ENCODE measurements at places on chromosomes 2 and 18.

- DNase-seq: no peak
Measured at GRCh38 chr2:70928366-70928765, 7.3 kb upstream of the ATP6V1B1 start.

- DNase-seq: peak; percentile 40
Measured at GRCh38 chr2:171810422-171811244, 83.4 kb downstream of the SLC25A12 start.

- no peak for DNase-seq
Measured at GRCh38 chr2:111685342-111685741, 198.7 kb downstream of the ANAPC1 start.

DNA sequence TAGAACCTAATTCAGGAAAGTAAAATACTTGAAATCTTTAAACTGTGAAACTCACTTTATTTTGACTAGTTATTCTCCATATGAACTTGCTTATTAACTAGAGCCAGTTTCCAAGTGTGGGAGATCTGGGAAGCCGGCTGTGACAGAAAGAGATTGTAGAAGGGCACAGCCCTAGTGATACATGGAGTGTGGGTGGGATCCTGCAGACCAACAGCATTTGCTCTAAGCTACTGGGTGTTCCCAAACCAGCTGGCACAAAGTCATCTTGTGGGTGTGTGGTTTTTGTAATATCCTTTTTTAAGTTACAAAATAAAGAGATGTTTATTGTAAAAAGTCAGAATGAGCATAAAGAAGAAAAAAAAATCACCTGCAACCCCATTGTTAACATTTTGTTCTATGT, 3.4 kb downstream of the DUSP19 start:
- DNase-seq: no peak

- DNase-seq: no peak
Measured at GRCh38 chr18:57843386-57843785, 40.3 kb upstream of the ATP8B1 start.

DNA sequence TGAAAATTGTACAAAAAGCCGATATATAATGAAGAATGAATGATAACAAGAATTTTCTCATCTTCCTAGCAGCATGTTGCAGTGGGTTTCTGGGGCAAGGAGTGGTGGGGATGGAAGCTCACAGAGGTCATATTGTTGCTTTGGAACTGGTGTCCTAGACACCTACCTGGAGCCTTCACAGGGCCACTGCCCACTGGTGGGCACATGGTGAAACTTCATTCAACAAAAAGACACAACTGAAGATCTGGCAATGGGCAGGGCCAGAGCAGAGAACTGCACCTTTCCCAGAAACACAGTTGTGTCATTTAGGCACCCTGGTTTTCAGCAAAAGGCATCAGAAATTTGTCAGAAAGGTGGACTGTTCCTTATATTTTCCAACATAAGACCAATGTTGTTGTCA, 115.3 kb downstream of the FHOD3 start:
- peak; percentile 27 for DNase-seq

- DNase-seq: no peak
Measured at GRCh38 chr2:179106342-179106675, 56.4 kb upstream of the CCDC141 start.

- DNase-seq: peak; percentile 57
Measured at GRCh38 chr2:234579231-234579962, 82.5 kb upstream of the ARL4C start.

DNA sequence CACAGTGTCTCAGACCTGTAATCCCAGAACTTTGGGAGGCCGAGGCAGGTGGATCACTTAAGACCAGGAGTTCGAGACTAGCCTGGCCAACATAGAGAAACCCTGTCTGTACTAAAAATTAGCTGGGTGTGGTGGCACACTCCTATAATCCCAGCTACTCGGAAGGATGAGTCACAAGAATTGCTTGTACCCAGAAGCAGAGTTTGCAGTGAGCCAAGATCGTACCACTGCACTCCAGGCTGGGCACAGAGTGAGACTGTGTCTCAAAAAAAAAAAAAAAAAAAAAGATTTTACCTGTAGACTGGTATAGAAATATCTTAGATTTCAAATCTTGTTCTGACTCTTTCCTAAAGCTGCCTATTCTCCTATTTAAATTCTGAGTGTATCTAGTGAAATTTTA, 7.2 kb upstream of the KLHL29 start:
- DNase-seq: no peak

GRCh38 chr2:128605931-128606330, 287.3 kb upstream of the HS6ST1 start:
- no peak for DNase-seq

DNA sequence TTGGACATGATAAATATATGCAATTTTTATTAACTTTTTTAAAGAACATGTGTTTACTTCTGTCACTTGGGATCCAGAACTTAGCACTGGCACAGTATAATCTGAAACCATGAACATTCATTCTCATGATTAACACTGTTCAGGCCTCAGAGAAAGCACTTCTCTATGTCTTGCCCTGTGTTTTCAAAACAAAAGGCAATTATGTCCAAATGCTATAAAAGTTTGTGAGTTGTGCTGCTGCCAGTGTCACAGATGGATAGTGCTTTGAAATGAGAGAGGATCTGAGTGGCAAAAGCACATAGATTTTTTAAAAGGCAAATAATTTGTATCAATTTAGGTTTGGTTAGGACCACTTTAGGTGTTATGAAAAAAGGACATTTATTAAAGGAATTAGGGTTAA, 470.5 kb upstream of the FAM98A start:
- no peak for DNase-seq

DNA sequence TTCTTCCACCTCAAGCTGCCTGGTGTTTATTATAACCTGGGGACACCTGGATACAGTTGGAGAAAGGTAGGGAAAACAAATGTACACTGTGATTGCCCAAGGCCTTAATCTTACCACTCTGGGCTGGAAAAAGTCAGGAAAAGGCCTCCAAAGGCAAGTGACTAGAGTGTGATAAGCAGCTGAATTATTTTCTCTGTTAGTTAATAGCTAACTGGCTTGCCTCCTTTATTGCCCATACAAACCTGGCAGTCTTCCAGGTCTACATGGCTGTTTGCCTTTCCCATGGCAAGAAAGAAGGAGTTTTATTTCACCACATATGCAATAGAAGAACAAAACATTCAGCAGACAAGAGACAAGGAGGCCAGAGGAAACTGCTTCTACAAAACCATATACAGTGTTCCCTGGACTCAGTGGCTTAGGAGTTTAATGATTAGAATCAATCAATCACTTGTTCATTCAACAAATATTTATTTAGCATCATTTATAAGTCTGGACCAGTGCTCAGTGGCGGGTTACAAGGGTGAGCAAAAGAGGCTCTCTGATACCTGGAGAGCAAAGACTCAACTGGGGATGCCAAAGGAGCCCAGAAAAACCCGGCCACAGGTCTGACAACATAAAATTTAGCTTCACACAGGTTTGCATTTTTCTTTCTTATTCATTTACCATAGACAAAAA, 27.5 kb upstream of the SUCLG1 start:
- peak; percentile 41 for DNase-seq

GRCh38 chr2:129190494-129190893, 789.0 kb upstream of the RAB6C start:
- DNase-seq: no peak

DNA sequence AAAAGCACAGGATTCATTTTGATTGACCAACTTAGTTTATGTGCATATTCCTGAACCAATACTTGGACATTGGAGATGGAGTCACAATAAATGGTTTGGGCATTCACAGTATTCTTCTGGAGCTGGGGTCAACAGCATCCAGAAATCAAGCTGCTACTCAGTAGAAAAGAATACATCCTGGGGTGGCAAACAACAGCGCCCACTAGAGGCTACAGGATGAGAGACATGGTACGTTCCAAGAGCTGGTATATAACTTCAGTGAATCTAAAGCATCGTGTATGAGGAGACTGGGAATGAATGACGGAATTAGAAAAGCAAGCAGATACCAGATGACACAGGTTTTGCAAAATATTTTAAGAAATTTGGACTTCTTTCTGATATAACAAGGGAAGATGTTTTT, 142.9 kb upstream of the FIGN start:
- peak; percentile 17 for DNase-seq

- peak; percentile 91 for DNase-seq
Measured at GRCh38 chr2:191043438-191043837, 29.5 kb upstream of the STAT1 start.

GRCh38 chr2:41595240-41595639, 452.6 kb upstream of the PKDCC start:
- peak; percentile 53 for DNase-seq

DNA sequence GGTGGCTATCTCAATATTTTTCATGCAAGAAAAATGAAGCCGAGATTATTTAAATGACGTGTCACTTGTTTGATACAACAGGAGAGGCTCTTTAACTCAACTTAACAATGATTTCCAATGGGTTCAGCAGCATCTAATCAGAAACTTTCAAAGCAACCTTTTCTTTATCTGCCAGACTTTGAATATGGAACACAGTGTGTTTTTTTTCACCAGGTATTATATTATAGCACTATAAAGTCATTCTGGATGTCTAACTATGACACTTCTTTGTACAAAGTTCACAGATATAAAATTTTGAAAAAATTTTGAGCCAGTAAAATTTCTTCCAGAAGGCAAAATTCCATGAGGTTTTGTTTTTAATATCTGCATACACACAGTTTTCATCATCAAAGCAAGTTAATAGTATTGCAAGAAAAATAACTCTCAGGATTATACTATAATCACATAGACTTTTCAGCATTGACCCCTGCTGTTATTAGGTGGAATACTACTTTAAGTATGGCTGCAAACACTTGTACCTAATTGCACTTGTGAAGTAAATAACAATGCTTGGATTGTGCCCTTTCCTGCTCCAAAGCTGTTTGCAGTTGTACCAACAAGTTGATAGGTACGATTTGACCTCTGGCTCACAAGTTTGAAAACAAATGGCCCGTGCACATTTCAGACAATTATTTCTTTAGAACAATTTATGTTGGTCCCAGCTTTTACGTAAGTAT, 44.0 kb upstream of the DSG1 start:
- no peak for DNase-seq

DNA sequence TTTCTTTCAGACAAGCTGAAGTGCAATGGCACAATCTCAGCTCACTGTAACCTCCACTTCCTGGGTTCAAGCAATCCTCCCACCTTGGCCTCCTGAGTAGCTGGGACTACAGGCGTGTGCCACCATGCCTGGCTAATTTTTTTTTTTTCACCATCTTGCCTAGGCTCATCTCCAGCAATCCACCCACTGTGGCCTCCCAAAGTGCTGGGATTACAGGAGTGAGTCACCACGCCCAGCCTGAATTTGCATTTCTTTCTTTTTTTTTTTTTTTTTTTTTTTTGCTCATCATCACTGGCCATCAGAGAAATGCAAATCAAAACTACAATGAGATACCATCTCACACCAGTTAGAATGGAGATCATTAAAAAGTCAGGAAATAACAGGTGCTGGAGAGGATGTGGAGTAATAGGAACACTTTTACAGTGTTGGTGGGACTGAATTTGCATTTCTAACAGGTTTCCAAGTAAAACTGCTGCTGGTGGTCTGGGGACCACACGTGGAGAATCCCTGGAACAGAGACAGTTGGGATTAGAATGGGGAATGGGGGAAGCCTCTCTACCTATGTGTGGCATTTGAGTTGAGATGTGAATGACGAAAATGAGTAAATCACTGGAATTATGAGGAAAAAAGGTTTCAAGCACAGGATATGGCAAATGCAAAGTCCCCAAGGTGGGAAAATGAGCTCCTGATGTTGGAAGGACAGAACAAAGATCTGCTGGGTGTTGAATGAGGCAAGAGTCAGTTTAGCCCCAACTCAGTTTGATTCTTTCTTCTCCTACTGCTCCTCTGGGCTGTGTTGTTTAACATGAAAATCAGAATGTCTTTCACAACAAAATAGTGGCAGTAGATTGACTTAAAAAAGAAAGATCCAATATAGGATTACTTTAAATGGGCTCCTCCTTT, 88.8 kb upstream of the MAP4K4 start:
- DNase-seq: peak; percentile 8

- peak; percentile 80 for DNase-seq
Measured at GRCh38 chr18:446941-447560, 53.5 kb downstream of the COLEC12 start.

- DNase-seq: no peak
Measured at GRCh38 chr2:120338015-120338414, 7.9 kb upstream of the INHBB start.

- DNase-seq: no peak
Measured at GRCh38 chr2:137802038-137802437, 162.2 kb upstream of the HNMT start.

- no peak for DNase-seq
Measured at GRCh38 chr2:238267341-238267710, 21.1 kb downstream of the PER2 start.

DNA sequence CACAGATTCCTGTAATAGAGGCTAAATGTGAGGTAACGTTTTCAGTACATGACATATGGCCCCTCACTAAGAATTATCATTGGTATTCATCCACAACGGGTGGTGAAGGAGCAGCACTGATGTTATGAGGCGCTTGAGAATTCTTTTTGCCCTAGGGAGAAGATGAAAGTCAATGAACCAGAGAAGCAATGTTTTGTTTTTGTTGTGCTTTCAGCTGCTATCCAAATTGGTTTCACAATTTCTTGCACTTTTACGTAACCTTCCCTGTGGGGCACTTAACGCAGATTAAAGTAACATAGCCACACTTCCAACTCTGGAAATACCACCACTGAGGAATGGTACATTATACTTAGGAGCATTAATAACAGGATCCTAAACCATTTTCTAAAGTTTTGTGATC, 13.3 kb upstream of the CCDC85A start:
- no peak for DNase-seq

DNA sequence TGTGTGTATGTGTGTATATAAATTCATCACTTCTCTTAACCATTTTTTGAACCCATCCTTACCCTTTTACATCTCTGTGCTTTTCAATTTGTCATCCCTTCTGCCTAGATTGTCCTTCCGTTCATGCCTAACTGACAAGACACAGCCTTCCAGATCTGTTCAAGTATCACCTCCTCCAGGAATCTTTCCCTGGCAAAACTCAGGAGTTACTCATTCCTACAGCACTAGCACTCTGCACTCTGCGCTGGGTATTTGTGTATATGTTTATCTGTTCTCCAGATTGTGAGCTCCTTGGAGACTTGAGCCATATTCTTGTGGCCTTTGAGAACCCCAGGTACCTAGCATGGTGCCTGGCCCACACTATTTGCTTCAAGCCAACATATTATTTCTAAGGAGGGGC, 26.8 kb upstream of the ASXL2 start:
- no peak for DNase-seq

DNA sequence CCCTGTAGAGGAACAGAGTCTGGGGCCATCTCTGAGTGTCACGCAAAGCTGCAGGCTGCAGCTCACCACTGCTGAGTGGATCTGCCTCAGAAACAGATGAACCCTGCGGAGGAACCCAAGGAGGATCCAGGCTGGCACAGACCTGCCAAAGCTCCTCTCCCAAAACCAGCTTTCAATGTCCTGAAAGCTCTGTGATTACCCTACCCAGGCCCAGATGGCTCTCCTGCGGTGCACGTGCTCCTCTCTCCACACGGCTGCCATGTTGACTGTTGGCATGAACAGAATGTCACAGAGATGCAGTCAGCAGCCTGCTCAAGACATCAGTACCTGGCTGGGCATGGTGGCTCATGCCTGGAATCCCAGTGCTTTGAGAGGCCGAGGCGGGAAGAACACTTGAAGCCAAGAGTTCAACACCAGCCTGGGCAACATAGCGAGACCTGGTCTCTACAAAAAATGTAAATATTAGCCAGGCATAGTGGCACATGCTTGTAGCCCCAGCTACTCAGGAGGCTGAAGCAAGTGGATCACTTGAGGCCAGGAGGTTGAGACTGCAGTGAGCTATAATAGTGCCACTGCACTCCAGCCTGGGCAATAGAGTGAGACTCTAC, 216.8 kb downstream of the MGAT5 start:
- no peak for DNase-seq

Data from fibroblast of skin of right biceps (primary cell).